ENCODE measurements at places on chromosomes 2 and 18. TPM values are rescaled to one million over a fixed set of nuclear protein-coding genes. Genes with fewer than 3 reads are reported as not detected.

Gene HADHB
- total RNA-seq: 176 TPM

Gene SCTR
- not detected for total RNA-seq

Gene CDH20
- not detected for total RNA-seq

Gene POMC
- 3.8 TPM for total RNA-seq

Gene PRSS56
- not detected for total RNA-seq

Gene PKDCC
- total RNA-seq: 129 TPM

Gene TMEM169
- 0.29 TPM for total RNA-seq

Gene GPR17
- total RNA-seq: not detected

Gene POTEI
- total RNA-seq: not detected

Gene FSIP2
- 0.15 TPM for total RNA-seq

Gene DAW1
- total RNA-seq: 0.17 TPM

Gene METAP1D
- total RNA-seq: 6.8 TPM

Gene SRD5A2
- not detected for total RNA-seq

Gene CHAC2
- 0.83 TPM for total RNA-seq

Gene MAP2
- total RNA-seq: 12.8 TPM

Gene FHOD3
- 22.3 TPM for total RNA-seq

Gene CFAP65
- total RNA-seq: not detected

Gene ALPP
- total RNA-seq: under 0.01 TPM

Gene IL18RAP
- not detected for total RNA-seq

Gene MC5R
- total RNA-seq: not detected

Gene CYTIP
- not detected for total RNA-seq

Gene FAM110C
- total RNA-seq: not detected

Gene TUBB8B
- total RNA-seq: not detected

Gene HOXD10
- total RNA-seq: not detected

Gene SS18
- total RNA-seq: 103 TPM

Gene RGPD3
- total RNA-seq: 0.29 TPM

Data from smooth muscle cell of trachea (primary cell).